ENCODE measurements at places on chromosomes 12 and 14.

DNA sequence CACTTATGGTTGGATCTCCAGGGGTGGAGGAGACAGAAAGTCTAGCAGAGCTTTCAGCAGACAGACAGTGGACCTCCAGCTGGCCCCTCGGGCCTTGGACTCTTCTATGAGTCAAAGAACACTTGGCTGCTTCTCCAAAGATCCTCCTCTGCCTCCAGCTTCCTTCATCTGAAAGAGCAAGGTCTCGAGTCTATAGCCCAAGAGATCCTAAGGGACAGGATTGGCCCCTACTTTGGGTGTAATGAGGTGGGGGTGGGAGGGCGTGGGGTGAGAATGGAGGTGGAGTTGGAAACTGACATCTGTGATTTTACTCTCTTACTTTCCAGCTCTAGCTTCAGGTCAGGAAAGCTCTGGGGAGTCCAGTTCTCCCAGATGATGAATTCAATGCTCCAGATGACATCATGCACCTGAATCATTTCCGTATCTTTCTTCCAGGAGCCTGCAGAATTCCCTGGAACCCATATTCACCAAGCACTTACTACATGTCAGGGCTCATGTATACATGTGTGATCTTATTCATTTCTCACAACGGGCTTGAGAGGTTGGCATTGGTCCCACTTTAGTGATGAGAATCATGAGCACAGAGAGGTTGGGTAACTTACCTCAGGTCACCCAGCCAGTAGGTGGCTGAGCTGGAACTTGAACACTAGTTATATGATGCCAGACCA, 10.2 kb upstream of the PGF start:
- no peak for DNase-seq

DNA sequence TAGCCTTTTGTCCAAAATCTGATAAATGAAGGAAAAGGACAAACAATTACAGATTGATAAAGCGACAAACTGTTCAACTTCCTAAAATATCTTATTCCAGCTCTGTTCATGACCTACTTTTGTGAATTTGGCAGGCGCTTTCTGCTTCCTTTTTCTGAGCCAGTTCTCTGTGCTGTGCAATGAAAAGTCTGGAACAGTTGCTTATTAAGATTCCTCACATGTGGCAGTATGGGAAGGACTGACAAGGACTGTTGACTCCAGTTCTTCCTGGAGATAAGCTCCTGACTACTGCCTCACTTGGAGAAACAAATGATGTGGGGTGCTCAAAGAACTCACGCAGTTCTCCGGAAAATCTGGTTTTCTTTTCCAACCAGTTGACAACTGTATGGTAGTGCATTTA, 58.3 kb upstream of the ANP32D start:
- DNase-seq = no peak

DNA sequence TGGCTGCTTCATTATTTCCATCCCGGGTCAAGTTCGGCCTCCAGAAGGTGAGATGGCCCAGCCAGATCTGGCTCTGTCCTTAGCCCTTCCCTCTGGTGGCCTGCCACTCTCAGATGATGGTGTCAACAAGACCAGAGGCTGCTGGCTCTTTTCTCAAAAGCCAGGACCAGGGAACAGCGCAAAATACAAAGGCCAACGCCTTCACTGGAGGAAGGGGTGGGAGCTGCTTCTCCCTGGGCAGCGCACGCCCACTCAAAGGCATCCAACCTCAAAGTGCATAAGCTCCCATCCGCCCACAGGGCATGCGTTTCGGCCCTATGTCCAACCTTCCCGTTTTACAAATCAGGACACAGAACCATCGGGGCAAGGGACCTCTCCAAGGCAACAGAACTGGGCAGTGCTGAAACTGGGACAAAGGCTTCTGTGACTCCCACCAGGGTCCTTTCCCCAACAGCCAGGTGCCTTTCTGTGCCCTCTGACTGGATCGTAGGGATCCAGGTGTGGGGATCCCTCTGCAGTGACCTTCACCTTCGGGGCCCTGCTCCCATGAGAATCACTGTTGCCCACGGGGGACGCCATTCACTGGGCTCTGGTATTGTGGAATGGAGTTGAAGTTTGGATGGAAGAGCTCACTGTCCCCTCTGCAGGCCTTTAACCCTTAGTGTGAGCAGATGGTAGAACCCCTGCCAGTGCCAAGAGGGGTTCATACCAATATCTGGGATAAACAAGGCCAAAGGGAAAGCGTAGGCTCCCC, 76.8 kb downstream of the NINJ2 start:
- DNase-seq = no peak

DNA sequence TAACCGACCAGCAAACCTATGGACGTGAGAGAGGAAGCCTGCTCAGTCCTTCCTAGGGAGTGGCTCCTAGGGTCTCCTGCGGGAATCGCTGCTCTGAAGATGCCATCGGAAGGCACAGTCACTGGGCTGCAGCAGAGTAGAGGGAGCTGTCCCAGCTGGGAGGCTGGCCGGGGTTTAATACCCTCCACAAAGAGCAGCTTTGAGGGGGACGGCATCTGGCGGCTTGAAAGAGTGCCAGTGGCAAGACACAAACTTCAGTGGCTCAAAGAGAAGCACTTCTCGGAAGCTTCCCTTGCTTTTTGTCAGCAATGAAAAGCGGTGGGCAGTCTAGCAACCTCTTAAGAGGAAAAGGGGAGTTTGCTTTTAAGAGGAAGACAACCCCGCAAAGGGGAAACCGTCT, 114.6 kb downstream of the TMEM132C start:
- no peak for DNase-seq

DNA sequence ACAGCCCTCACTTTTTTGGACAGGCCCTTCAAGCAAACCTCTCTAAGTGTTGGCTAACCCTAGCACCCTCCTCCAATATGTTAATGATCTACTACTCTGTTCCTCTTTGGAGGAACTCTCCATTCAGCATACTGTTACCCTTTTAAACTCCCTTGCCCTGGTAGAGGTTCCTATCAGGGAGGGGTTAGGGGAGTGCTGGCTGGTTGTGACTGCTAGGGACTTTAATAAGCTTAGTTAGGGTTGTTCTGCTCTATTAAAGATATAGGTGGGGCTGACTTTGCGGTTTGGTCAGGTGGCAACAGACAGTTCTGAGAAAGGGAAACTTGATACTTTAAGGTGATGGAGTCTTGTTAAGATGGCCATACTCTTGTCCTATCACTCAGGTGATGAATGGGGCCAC, 301.5 kb upstream of the FBXO33 start:
- DNase-seq = no peak

DNA sequence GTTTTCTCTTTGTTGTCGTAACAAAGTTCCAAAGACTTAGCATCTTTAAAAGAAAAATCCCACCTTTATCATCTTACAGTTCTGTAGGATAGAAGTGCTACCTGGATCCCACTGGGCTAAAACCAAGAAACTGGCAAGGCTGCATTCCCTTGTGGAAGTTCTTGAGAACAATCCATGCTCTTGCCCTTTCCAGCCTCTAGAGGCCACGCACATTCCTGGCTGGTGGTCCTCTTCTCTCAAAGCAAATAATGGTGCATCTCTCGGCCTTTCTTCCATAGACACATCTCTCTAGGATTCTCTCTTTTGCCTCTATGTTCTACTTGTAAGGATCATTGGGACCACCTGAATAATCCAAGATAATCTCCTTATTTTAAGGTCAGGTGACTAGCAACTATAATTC, 8.2 kb upstream of the PAWR start:
- DNase-seq = no peak

Data from stimulated activated CD8-positive, alpha-beta memory T cell treated with anti-CD3 and anti-CD28 coated beads, Interleukin-4, amount 100 ng/mL, for 4 hours (primary cell).